ENCODE measurements at places on chromosomes 2 and 18.

GRCh38 chr2:210540471-210540870 lies 15.9 kb upstream of the CPS1 start:
- no peak for DNase-seq

DNA sequence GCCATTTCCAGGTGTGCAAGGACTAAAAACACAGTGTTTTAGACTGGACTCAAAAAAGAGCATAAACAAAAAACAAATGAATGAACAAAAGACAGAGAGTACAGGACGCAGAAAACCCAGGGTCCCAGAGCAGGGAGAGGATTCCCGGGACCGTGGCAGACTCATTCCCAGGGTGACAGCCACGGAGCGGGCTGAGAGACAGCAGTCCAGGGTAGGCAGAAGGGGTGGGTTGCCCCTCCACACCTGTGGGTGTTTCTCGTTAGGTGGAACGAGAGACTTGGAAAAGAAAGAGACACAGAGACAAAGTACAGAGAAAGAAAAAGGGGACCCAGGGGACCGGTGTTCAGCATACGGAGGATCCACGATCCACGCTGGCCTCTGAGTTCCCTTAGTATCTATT lies 273.4 kb downstream of the EIPR1 start:
- DNase-seq, result no peak

DNA sequence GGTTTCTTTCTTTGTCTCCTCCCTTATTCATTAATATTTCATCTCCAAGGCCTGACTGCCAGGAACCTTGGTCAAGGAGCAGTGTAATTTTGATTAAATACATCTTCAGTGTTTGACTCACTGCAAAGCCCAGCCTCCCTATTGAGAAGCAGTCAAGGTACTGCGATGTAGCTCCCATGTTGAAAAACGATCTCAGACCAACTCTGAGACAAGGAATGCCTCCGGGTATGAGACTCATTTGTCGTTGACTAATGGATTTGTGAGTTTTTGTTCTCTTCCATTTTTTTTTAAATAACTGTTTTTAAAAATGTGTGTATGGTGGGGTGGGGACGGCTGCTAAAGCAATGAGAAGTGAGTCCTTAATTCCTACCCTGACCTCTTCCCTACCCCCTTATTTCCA lies 361.6 kb downstream of the SOX11 start:
- no peak for DNase-seq

DNA sequence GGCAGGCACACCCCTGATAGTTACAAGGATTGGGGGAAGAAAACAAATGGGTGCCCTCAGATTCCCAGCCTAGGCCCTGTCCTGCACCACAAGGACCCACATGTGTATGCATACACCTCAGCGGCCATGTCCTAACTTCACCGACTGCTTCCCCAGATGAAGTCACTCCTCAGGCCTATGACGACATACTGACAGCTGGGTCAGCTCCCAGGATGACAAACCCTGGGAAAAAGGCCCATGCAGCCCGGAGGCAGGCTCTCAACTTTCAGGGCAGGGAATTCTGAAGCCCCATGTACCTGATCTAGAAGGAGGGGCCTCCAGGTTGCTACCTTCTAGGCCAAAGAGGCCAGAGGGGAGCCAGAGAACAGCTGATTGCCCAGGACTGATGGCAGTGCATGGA lies 11.0 kb upstream of the PLEKHM3 start:
- DNase-seq, result no peak

- no peak for DNase-seq
Observed at GRCh38 chr2:43749583-43749982, 24.3 kb upstream of the DYNC2LI1 start.

Measured in MG63 (cell line).